ENCODE measurements at places on chromosomes 5 and 9.
A peak's percentile ranks its signal among the peaks of the same experiment; 100 is the strongest.

DNA sequence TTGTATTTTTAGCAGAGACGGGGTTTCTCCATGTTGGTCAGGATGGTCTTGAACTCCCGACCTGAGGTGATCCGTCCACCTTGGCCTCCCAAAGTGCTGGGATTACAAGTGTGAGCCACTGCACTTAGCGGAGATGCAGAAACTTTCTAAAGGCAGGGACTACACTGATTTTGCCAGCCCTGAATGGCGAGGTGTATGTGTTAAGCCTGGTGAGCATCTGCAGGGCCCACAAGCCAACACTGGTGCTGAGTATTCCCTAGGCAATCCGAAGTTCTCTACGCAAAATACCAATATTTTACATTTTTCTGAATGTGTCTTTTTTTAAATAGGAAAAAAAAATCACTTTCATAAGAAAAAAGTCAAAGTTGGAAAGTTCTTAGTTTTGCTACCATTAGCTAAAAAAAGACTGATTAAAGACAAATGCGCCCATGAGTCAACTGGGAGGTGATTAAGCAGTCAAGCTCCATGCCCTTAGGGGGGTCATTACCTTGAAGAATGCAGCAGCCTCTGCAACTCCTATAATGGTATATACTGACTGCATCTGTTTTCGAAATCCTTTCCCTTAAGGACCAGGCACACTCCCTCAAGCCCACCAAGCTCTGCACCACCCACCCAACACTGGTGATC is 502.8 kb downstream of the BNC2 start:
- no peak for DNase-seq

GRCh38 chr9:109555215-109555614 is 57.1 kb upstream of the PTPN3 start:
- no peak for DNase-seq

- DNase-seq = peak; percentile 71
Measured at GRCh38 chr5:850511-851006, at the start of gene ZDHHC11. TSS of gene ZDHHC11 (minus strand) at chr5:850986. CDS start at chr5:850602, 384 bp downstream.

DNA sequence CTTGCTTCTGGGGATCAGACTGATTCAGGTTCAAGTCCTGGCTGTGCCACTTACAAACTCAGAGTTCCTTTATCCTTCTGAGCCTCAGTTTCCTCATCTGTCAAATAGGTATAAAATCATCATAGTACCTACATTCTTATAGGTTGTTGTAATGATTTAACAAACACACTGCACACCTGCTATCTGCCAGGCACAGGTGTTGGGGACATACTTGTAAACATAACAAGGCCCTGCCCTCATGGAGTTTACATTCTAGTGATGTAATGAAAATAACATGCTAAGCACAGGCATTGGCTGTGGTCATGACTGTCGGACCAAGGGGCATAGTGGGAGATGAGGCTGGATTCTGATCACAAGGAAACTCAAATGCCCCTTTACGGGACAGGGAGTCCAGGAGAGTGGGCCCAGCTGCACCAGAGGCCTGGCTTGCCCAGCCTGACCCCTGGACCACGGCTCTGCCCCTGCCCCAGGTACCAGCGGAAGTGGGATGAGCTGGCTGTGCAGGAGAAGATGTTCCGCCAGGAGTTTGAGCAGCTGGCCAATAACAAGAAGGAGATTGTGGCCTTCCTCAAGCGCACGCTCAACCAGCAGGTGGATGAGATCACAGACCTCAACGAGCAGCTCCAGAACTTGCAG is 2.3 kb downstream of the CFAP157 start:
- no peak for DNase-seq

DNA sequence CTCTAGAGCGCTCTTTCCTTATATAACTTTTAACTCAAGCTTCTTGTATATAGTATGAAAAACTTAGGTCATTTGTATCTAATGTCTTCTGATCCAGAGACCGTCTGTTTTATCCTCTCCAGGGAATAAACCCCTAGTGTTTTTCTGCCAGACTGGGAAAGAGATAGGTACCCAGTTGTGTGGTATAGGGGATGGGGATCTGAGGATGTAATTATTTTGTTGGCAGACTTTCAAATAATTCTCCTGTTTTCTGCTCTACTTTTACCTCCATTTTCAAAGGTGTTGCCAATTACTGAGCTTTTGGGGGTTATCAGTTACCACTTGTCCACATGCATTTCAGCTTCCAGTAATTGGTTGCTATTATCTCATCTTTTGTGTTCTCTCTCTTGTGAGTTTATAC is 17.9 kb downstream of the CCDC171 start:
- no peak for DNase-seq

DNA sequence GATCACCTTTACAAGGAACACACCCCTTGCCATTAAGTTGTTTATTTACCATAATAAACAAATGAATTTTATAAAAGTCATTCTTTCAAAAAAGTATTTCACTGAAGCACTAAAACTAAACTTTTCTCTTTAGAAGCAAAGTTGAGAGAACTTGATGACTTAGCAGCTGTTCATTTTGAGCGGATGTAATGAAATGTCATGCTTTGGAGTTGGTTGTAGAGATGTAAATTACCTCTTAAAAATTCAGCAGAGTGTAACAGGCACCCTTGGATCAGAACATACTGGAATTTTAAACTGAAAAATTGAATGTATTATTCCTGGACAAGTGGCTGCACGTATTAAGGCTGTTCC is 617.2 kb downstream of the PDE4D start:
- DNase-seq = no peak

DNA sequence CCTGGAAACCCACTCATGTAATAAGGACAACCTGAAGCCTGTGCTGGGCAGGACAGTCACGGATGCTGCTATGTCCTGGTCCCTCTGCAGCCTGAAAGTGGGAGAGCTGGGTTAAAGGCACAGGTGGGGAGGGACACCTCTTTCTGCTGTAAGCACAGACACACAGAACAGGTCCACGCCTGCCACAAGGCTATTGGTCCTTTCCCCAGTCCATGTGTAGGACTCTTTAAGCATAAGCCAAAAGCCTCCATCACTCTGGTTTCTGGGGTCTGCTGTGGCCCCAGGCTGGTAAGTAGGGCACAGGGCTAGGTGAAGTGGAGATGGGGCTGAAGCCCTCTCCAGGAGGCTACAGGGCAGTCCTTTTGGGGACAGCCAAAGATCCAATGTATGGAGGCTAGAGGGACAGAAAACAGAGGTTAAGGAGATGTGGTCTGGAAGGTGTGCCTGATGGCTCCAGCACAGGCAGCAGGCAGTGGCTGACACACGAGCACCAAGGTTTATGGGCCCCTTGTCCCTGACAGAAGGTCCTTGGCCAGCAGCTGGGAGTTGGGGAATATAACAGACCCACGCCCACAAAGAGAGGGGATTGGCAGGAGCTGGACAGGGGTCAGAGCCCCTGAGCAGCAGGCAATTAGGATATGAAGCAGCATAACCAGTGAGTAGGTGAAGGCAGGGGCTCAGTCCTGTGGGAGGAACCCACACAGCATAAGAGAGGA is 203.6 kb upstream of the MVB12B start:
- DNase-seq = no peak

DNA sequence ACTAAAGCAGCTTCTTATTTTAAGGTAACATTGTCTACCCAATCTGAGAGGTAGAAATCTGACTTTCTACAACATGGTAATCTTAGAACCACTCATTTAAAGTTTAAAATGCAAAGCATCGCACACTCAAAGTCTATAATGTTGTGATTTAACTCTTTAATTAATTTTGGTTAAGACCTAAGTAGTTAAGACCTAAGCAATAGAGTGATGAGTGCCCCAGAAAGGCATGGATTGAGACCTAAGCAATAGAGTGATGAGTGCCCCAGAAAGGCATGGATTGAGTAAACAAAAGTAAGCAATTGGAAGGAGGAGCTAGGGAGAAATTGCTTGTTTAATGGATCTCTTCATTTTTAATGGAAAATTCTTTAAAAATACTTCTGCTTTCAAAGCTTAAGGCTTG is 86.8 kb downstream of the NLN start:
- no peak for DNase-seq

GRCh38 chr5:180323160-180323559 is 30.0 kb downstream of the GFPT2 start:
- DNase-seq = no peak

- no peak for DNase-seq
Measured at GRCh38 chr9:128819716-128820664, 1.7 kb downstream of the ENDOG start.

GRCh38 chr5:101532430-101532829 is 629.3 kb upstream of the ST8SIA4 start:
- no peak for DNase-seq

GRCh38 chr9:122168356-122168755 is 8.6 kb downstream of the MORN5 start:
- no peak for DNase-seq

- no peak for DNase-seq
Measured at GRCh38 chr9:137606005-137606621, 627 bp downstream of the ARRDC1 start.

DNA sequence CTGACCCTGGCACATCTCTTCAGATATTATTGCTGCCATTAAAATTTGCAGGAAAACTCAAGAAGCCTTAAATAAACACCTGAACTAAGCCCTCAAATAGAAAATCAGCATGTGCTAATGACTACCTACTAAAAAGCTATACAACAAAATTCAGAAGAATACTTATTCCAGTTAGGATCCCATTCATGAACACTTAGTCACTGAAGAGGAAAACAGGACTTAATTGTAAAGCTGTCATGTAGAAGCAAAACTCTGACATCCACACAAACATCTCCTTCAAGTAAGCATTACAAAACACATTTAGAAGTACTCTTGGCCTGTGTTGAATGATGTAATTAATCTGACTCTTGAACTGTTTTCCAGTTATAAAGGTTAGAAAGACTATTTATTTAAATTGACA is 19.9 kb downstream of the ELL2 start:
- DNase-seq = no peak

- DNase-seq = no peak
Measured at GRCh38 chr9:75041041-75041440, 12.9 kb upstream of the CARNMT1 start.

DNA sequence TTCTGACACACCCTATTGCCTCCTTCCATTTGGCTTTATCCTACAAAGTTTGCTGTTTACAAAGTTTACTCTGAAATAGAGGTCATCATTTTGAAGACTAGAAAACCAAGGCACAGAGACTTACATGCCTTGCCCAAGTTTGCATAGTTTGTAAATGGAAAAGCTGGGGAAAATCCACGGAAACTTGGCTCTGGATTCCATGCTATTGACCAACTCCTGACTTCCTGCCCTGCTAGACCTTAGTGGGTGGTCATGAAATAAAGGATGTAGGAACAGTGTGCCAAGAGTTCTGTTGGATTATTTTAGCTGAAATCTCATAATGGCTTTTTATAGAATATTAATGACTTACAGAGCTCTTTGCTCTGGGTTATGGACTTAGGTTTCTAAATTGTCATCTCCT is 69.5 kb downstream of the GRIA1 start:
- no peak for DNase-seq

GRCh38 chr5:95350631-95351030 is 40.5 kb upstream of the FAM81B start:
- DNase-seq = no peak

DNA sequence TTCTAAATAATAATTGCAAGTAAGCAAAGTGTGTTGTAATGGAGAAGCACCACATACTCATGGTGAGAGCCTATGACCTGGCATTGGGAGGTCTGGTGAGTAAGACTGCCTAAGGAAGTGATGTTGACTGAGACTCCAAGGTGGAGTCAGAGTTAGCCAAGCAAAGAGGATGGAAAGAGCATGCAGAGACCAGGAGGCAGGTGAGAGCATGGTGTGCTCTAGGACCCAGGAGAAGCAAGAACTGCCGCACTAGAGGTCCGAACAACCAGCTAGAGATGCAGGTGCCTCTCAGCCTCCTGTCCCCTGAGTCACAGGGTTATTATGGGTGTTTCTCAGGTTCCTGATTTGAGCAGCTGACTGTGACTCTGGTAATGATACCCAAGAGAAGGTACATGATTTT is 27.3 kb downstream of the ANP32B start:
- no peak for DNase-seq

DNA sequence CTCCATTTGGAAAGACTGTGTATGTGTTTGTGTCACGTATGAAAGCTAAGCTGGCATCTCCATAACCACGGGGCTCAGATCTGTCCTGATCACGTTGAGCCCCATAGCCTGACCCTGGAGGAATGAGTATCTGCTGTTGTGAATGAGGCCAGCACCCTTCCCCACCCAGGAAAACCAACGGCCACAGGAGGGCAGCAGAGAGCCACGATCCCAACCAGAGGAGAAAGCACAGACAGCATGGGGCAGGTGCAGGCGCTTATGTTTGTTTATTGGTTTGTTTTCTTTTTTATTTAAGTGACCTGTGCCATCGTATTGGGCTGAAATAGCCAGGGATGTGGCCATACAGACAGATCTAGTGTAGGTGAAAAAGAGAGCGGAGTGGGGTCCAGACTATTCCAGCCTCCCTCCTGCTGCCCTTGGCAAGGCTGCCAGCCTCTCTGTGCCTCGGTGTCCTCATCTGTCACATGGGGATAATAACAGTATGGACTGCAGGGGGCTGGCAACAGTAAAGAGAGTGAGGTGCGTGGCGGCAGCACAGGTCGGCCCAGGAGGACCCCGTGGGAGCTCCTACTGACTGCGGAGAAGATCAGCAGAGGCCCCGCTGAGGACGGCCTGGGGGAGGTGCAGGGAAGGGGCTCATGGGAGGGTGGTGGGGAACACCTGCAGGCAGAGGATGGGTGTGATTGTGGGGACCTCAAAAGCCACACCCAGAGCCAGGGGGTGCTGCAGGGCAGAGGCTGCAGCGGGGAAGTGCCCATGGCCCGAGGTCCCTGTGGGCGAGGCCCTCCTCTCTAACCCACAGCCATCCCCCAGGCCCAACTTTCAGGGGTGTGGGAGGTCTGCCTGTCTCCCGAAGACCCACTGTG is 12.1 kb downstream of the OR2V2 start:
- peak; percentile 92 for DNase-seq

- no peak for DNase-seq
Measured at GRCh38 chr5:8436924-8437323, 568.0 kb downstream of the MTRR start.

DNA sequence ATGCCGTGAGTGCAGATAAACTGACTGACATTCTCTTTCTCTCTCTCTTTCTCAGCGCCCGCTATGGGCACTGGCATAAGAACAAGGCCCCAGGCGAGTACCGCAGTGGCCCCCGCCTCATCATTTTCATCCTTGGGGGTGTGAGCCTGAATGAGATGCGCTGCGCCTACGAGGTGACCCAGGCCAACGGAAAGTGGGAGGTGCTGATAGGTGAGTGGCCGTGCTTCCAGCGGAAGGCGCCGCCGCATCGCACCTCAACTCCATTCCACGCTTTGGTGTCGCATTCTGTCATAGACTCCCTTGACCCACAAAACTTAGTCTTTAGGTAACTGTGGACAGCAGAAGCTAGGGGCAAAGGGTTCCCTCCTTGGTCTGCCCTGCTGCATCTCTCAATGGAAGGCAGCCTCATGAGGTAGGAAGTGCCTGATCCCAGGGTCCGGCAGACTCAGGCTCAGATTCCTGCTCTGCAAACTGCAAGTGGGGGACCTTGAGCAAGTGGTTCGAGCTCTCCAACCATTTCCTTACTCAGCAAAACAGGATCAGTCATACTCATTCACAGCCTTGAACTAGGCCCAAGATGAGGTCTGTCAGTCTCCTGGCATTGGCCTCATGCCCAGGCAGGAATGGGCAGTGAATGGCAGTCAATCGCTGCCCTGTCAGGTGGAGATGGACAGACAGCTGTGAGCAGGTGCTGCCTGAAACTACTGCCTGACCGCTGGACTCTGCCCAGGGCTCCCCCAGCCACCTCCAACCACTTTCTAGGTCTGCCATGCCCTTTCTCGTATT is 24.2 kb upstream of the CFAP157 start:
- DNase-seq = no peak
